ENCODE measurements at places on chromosomes 16 and 17. TPM values are rescaled to one million over a fixed set of nuclear protein-coding genes. Genes with fewer than 3 reads are reported as not detected.

- peaks cover 4% of the 10 kb centered on the region for H3K4me1 ChIP-seq
- H3K27me3 ChIP-seq: no peaks in the 10 kb centered on the region
- peaks cover 85% of the 10 kb centered on the region for H3K36me3 ChIP-seq
Observed at GRCh38 chr17:38892083-38892482, 22.2 kb downstream of the LASP1 start.

DNA sequence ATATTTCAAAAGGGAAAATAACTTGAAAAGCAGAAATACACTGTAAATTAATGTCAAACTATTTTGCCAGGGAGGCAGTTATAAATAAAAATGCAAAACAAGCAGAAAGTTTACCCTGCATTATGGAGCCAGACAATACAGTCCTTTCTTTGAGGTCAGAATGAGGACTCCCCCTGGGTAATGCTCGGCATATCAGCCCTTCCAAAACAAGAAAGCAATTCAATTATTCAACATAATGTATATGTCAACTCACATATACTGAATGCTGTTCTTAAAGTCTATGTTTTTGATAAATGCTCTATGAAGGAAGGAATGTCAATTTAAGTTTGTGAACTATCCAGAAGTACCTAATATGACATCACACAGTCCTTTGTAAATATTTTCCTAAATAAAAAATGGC is 72.4 kb downstream of the TTC19 start:
- peaks cover 90% of the 10 kb centered on the region for H3K36me3 ChIP-seq
- no peak for DNase-seq
- H3K27ac ChIP-seq: no peak overlapping the region

DNA sequence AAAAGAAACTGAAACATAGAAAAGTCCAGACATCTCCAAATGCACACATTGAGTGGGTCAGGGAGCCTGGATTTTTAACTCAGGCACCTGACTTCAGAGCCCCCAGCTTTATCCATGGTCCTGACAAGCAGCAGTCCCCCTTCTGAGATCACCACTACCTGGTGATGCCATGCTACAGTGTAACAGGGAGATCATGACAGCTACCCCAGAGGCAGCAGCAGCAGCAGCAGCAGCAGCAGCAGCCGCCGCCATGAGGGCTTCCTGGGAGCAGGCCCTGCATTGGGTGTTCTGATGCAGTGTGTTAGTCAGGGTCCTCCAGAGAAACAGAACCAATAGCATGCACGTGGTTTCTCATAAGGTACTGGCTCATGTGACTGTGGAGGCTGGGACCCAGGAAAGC is 198.6 kb upstream of the SALL1 start:
- H3K27me3 ChIP-seq: no peaks in the 10 kb centered on the region
- DNase-seq: no peak
- no peak overlapping the region for H3K4me3 ChIP-seq
- H3K36me3 ChIP-seq: no peaks in the 10 kb centered on the region
- H3K27ac ChIP-seq: no peak overlapping the region

TBC1D3I gene
- total RNA-seq: not detected

DNA sequence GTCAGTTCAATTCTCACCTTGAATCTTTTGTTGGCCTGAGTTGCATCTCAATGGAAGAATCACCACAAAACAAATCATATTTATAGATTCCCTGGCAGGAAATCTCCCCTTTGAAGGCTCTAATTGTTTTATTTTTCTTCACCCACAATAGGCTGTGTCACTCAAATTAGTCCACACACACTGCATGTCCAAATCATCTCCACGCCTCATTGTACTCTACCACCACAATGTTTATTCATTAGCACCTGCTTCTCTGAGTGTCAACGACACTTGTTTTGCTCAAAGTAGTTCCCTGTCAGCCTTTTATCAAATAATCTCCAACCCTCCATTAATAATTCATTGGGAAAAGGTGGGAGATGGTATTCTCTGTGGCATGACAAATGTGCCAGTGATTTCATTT is 164.3 kb downstream of the ABCC12 start:
- peak overlapping the region; percentile 60 for H3K27ac ChIP-seq
- H3K36me3 ChIP-seq: no peaks in the 10 kb centered on the region
- no peak for DNase-seq

KRTAP4-6 gene
- not detected for total RNA-seq

GRCh38 chr17:43734376-43734775 is 24.2 kb downstream of the SOST start:
- no peak overlapping the region for H3K4me3 ChIP-seq
- no peaks in the 10 kb centered on the region for H3K27me3 ChIP-seq
- no peak overlapping the region for H3K27ac ChIP-seq
- H3K4me1 ChIP-seq: no peaks in the 10 kb centered on the region
- DNase-seq: no peak

BOLA2 gene
- 11.0 TPM for total RNA-seq

GPRC5B gene
- 45.4 TPM for total RNA-seq

- no peaks in the 10 kb centered on the region for H3K4me1 ChIP-seq
- H3K4me3 ChIP-seq: no peak overlapping the region
- peak overlapping the region; percentile 53 for H3K27ac ChIP-seq
- peak; percentile 70 for DNase-seq
- no peaks in the 10 kb centered on the region for H3K27me3 ChIP-seq
Observed at GRCh38 chr17:75996665-75997590, 3.7 kb upstream of the CDK3 start.

- H3K4me1 ChIP-seq: no peaks in the 10 kb centered on the region
- DNase-seq: no peak
- H3K27ac ChIP-seq: no peak overlapping the region
- H3K4me3 ChIP-seq: no peak overlapping the region
- no peaks in the 10 kb centered on the region for H3K27me3 ChIP-seq
Observed at GRCh38 chr17:79587945-79588344, 22.9 kb downstream of the RBFOX3 start.

DNA sequence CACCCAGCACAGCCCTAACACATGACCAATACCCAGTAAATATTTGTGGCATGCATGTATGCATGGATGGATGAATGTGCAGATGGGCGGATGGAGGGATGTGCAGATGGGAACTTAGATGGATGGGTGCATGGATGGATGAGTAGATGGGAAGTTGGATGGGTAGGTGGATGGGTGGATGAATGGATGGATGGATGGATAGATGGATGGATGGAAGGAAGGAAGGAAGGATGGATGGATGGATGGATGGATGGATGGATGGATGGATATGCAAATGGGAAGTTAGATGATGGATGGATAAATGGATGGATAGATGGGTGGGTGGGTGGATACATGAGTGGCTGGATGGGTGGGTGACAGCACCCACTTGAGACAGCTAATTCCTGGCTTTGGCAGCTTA is 193.2 kb upstream of the TNRC6C start:
- H3K4me1 ChIP-seq: no peaks in the 10 kb centered on the region
- no peak overlapping the region for H3K27ac ChIP-seq
- no peak for DNase-seq
- H3K36me3 ChIP-seq: no peaks in the 10 kb centered on the region

PRAC2 gene
- total RNA-seq: not detected

DNA sequence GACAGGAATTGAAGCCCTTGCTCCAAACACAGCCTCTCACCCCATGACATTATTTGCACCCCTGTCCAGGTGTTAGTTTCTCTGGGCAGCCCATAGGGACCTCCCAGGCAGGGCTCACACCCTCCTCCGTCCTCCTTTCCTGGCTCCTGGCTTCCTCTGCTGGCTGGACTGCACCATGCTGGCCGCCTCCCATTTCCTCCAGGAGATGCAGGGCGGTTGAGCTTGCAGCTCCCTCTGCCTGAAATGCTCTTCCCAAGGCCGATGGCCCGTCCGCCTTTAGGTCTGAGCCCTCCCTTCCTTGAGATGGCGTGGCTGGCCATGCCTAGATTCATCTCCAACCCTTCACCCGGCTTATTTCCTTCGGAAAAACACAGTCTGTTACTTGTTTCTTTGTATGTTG is 334.8 kb downstream of the SNX29 start:
- no peak overlapping the region for H3K4me3 ChIP-seq
- peaks cover 8% of the 10 kb centered on the region for H3K4me1 ChIP-seq
- H3K27me3 ChIP-seq: no peaks in the 10 kb centered on the region
- no peak overlapping the region for H3K27ac ChIP-seq
- DNase-seq: peak; percentile 87

- no peaks in the 10 kb centered on the region for H3K36me3 ChIP-seq
- H3K4me1 ChIP-seq: peaks cover 10% of the 10 kb centered on the region
- no peaks in the 10 kb centered on the region for H3K27me3 ChIP-seq
- no peak for DNase-seq
- H3K4me3 ChIP-seq: no peak overlapping the region
Observed at GRCh38 chr17:10793816-10794215, 10.1 kb downstream of the TMEM238L start.

DNA sequence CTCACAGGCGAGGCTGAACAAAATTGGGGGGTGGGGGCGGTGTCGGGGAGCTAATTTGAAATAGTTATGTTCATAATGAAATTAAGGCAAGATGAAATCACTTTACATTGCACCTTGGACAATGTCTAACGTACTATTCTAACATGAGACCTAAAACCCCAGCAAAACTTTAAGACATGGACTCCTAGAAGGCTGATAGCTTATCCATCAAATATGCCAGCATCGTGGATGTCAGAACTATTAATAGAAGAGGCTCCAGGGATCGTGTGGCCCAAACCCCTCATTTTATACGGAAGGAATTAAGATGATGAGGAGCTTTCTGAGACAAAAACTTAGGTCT is 279.6 kb downstream of the SOX9 start:
- DNase-seq: no peak
- H3K36me3 ChIP-seq: no peaks in the 10 kb centered on the region
- no peaks in the 10 kb centered on the region for H3K4me1 ChIP-seq
- H3K4me3 ChIP-seq: no peak overlapping the region
- peaks cover 83% of the 10 kb centered on the region for H3K27me3 ChIP-seq
- H3K27ac ChIP-seq: no peak overlapping the region

DNA sequence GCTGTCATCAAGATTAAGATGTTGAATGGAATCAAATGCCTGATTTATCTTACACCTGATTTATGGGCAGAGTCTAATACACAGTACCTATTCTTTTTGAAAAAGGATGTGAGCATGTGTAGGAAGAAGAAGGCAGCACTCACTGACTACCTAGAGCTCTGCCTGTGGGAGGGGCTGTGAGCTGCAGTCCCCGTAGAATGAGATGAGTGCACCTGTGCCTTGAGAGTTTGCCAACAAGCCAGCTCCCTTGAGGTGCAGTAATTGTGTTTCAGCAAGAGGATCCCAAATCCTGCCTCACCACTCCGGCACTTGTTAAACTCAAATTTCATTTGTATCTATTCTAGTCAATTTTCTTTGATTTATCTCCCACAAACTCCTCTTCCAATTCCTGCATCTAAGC is 46.0 kb downstream of the CDH11 start:
- no peaks in the 10 kb centered on the region for H3K4me1 ChIP-seq
- H3K27me3 ChIP-seq: no peaks in the 10 kb centered on the region
- no peak overlapping the region for H3K4me3 ChIP-seq
- no peaks in the 10 kb centered on the region for H3K36me3 ChIP-seq

WSCD1 gene
- total RNA-seq: 6.3 TPM

DNA sequence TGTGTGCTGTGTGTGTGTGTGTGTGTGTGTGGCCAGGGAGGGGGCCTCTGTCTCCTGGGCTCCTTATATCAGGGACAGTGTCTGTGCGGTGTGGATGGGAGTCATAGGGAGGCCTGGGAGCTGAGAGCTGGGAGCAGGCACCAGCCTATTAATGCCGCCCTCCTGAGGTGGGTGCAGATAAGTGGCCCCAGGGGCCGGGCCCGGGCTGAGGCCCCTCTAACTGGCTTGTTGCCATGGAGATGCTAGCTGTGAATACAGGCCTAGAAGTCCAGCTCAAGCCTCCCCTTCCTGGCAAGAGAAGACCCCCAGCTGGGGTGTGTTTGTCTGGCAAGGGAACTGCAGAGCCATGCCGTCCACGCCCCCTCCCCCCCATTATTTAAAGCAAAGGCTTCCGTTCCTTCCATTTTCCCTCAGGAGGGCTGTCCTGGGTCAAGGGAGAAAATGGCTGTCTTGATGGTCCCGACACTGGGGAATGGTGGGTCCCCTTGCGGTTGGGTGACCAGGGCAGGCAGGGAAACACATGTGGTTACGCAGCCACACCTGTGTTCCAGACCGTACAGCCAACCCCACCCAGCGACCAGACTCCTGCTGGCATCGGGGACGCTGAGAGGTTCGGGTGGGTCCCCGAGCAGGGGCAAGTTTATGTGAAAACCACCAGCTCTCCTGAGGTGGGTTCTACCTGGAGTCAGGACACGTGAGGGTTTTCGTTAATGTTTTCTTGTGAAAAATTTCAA is 141.1 kb downstream of the MRM1 start:
- H3K36me3 ChIP-seq: no peaks in the 10 kb centered on the region
- DNase-seq: peak; percentile 86
- peaks cover 8% of the 10 kb centered on the region for H3K4me1 ChIP-seq
- H3K4me3 ChIP-seq: no peak overlapping the region
- peak overlapping the region; percentile 15 for H3K27ac ChIP-seq

DNA sequence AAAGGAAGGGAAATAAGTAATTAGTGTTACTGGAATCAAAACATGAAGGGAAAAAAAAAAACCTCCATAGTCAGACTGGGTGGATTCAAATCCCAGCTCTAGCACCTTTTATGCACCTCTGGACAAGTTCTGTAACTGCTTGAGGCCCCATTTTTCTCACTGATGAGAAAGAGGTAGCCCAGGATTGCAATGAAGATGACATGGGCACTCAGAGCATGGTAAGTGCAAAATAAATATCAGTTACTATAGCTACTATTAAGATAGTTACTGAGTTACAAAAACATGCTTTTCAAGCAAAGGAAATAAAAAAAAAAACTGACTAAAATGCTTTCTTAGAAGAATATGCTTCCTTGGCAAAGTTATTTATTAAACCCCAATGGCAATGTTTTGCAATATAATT is 58.8 kb downstream of the CEP95 start:
- H3K27ac ChIP-seq: no peak overlapping the region
- no peak for DNase-seq
- H3K4me1 ChIP-seq: no peaks in the 10 kb centered on the region
- no peaks in the 10 kb centered on the region for H3K27me3 ChIP-seq
- H3K4me3 ChIP-seq: no peak overlapping the region
- peaks cover 47% of the 10 kb centered on the region for H3K36me3 ChIP-seq

SMCR8 gene
- total RNA-seq: 19.9 TPM

DNA sequence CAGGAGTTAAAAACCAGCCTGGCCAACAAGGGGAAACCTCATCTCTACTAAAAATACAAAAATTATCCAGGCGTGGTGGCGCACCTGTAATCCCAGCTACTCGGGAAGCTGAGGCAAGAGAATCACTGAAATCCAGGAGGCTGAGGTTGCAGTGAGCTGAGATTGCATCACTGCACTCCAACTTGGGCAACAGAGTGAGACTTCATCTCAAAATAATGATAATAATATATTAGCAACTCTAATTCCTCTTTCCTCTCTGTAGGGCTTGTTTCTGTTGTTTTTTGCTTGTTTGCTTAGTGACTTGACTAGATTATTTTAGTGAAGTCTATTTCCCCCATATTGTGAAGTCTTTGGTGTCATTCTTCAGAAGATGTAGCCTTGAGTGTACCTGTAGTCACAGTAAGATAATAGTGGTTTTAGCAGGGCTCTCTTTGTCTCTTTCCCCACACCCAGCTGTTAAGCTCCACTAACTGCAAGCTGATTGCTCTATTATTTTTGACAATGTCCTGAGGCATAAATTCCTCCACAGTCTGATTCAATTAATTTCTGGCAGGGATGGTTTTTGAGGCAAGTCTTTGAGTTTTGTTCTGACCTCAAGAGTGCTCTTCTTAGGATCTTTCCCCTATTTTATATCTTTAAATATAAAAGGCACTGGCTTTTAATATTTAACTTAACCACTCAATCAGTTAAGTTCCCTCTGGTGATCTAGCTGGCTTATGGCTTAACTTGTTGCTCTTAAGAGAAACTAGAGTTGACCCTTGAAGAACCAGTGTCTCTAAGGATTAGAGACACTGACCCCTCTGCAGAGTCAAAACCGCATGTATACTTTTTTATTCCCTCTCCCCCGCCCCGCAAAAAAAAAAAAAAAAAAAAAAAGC is 18.6 kb upstream of the TNFSF12 start:
- H3K27me3 ChIP-seq: no peaks in the 10 kb centered on the region
- no peak overlapping the region for H3K4me3 ChIP-seq
- H3K27ac ChIP-seq: no peak overlapping the region
- H3K4me1 ChIP-seq: no peaks in the 10 kb centered on the region
